Esophagus squamous epithelium (tissue), 5 donors: ENCODE measurements at places on chromosomes 16 and 17.

DNA sequence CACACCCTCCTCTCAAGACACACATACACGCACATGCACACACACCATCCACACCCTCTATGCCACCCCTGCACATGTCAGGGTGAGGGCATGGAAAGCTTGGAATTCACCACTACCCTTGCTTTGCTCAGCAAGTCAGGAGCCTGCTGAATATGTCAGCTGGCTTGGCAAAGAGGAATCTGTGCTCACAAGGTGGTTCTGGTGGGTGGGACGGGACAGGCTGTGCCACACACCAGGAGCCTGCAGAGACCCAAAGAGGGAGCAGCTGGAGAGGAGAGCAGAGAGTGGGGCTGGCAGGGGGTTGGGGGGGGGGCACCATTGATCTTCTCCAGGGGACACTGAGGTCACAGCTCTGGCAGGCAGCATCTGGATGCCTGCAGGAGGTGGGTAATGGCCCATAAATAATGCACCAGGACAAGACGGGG lies 48.7 kb upstream of the NDRG4 start:
- no peaks in the 10 kb centered on the region for H3K27me3 ChIP-seq
- no peak overlapping the region for H3K4me3 ChIP-seq
- no peak for DNase-seq
- peaks cover 14% of the 10 kb centered on the region for H3K4me1 ChIP-seq

GRCh38 chr16:83974475-83974874 lies 6.4 kb downstream of the NECAB2 start:
- peaks cover under 1% of the 10 kb centered on the region for H3K27me3 ChIP-seq
- H3K4me3 ChIP-seq: no peak overlapping the region
- H3K4me1 ChIP-seq: no peaks in the 10 kb centered on the region
- no peak overlapping the region for H3K27ac ChIP-seq
- DNase-seq: no peak
- H3K36me3 ChIP-seq: no peaks in the 10 kb centered on the region

DNA sequence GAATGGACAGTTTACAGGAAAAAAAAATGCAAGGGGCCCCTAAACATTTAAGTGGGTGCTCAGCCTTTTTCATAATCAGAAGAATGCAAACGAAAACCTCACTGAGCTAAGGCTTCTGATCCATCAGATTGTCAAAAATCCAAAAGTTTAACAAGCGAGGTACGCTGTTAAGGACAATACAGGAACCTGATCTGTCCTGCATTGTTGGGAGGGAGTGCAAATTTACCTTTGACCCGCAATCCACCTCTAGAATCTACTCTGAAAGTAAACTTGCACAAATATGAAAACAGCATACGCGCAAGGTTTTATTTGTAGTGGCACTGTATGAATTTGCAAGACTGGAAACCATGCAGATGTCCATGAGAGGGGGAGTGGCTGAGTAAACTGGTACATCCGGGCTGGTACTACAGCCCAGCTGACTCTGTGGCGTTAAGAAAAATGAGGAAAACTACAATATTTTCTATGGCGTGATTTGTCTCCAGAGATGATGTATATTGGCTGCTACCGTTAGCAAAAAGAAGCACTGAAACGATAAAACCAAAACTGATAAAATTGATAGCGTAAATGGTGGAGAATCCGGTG lies 28.8 kb upstream of the ST6GALNAC1 start:
- H3K4me1 ChIP-seq: peaks cover 6% of the 10 kb centered on the region
- peak overlapping the region; percentile 98 for H3K27ac ChIP-seq
- H3K36me3 ChIP-seq: no peaks in the 10 kb centered on the region
- peak overlapping the region; percentile 72 for H3K4me3 ChIP-seq
- no peak for DNase-seq

DNA sequence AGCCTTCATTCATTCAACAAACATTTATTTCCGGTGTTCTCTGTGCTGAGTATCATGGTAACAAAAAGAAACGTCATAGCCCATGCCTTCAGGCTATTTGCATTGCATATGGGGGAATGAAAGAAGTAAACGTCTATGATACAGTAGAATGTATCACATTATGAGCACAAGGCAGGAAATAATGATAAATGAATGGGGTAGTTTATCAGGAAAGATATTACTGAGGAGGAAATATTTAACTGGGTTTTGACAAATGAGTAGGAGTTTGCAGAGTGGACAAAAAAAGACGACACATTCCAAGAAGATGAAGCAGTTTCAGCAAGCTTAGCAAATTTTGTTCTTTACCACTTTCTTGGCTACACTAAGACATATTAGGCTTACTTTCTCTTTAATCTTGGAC lies 1.3 kb upstream of the KRTAP4-7 start:
- H3K36me3 ChIP-seq: no peaks in the 10 kb centered on the region
- H3K4me1 ChIP-seq: no peaks in the 10 kb centered on the region
- no peaks in the 10 kb centered on the region for H3K27me3 ChIP-seq
- H3K4me3 ChIP-seq: no peak overlapping the region
- no peak overlapping the region for H3K27ac ChIP-seq
- DNase-seq: no peak

GRCh38 chr16:9091867-9092281 lies 430 bp downstream of the HAPSTR1 start:
- DNase-seq: no peak
- peaks cover 17% of the 10 kb centered on the region for H3K4me1 ChIP-seq
- H3K27ac ChIP-seq: peak overlapping the region; percentile 98

DNA sequence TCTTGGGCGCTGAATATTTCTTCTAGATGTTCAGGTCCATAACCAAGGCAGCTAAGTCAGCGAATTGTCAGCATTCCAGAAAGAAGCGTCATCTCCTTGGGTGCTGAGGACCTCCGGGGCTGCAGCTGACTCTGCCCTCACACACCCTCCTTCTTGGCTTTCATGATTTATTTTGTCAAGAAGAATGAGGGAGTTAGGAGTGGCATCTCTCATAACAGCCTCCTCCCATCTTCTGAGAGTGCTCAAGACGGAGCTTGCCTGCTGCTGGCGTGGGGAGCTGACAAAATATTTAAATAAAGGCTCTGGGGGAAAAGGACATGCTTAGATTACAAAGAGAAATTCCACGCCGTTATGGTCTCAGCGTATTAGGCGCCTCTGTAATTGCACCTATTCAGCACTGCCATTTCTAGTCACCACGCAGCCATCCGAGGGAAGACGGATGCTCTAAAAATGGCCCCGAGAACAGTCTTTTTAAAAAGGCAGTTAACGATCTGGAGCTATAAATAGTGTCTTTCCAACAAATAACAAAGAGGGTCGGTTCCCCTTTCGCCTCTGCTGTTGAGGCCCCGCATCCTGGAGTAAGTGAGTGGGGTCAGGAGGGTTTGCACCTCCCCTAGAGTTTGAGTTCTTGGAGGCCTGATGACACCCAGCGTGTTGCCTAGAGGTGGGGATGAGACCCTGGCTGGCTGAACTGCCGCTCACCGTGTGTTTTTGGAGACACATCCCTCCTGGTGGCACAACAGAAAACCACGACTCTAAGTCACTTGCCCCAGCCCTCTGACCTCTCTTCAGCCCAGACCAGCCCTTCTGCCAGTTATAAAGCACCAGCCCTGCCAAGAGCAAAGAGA lies 187.0 kb downstream of the CCDC182 start:
- H3K4me1 ChIP-seq: no peaks in the 10 kb centered on the region
- no peak overlapping the region for H3K4me3 ChIP-seq
- H3K27me3 ChIP-seq: no peaks in the 10 kb centered on the region
- no peak for DNase-seq
- peak overlapping the region; percentile 11 for H3K27ac ChIP-seq
- H3K36me3 ChIP-seq: no peaks in the 10 kb centered on the region

DNA sequence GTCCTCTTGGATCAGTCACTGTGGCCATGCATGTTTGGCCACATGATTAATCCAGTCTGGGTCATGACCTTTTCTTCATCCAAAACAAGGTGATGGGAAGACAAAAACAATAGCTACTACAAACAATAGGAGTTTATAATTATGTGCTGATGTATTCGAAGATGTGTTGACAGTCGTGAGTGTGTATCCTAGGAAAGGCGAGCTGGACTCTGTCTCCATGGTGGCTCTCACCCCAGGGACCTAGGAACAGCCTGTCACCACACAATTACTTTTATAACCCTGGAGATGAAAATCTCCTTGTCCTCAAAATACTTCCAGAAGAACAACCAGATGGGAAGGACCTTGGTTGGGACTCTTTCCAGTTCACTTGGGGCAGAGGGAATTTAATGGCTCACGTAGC lies 9.8 kb upstream of the PLK1 start:
- peaks cover 100% of the 10 kb centered on the region for H3K36me3 ChIP-seq
- H3K27ac ChIP-seq: no peak overlapping the region
- H3K4me3 ChIP-seq: no peak overlapping the region
- H3K27me3 ChIP-seq: no peaks in the 10 kb centered on the region
- no peak for DNase-seq

- peak overlapping the region; percentile 96 for H3K27ac ChIP-seq
- peaks cover 9% of the 10 kb centered on the region for H3K4me1 ChIP-seq
- peak overlapping the region; percentile 94 for H3K4me3 ChIP-seq
- no peaks in the 10 kb centered on the region for H3K27me3 ChIP-seq
- no peaks in the 10 kb centered on the region for H3K36me3 ChIP-seq
Observed at GRCh38 chr16:11916524-11917285, 949 bp upstream of the GSPT1 start.

- no peak for DNase-seq
- no peak overlapping the region for H3K4me3 ChIP-seq
- no peaks in the 10 kb centered on the region for H3K27me3 ChIP-seq
Observed at GRCh38 chr17:73998653-73999645, 204.5 kb upstream of the RPL38 start.

DNA sequence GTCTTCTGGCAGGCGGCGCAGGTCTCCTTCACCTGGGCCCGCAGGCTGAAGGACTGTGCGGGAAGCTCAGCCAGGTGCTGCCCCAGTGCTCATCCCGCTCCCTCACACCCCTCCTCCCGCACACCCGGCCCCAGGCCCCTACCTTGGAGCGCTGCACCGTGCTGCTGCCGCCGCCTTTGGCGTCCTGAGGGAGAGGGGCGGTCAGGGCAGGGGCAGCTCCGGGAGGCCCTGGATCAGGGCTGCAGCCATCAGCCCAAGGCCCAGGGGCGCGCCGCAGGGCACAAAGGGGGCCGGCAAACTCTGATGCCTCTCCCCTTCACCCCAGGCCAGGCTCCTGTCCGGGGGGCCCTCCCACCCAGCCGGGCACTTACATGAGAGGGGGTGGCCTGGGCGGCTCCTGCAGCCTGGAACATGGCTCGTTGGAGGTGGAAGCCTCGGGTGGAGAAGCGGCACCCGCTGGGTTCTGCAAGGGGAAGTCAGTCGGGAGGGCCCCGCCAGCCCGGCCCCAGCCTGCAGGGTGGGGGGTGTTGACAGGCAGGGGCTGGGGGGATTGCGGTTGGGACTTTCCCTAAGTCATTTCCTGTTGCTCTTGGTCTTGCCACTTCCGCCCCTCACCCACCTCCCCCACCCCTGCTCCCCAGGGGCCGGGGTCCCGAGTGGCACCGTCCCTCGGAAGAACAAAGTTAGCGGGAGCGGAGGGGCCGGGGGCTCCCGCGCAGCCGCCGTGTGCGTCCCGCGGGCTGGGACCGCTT lies 863 bp downstream of the LIMD2 start:
- peak overlapping the region; percentile 78 for H3K27ac ChIP-seq
- H3K4me1 ChIP-seq: peaks cover 66% of the 10 kb centered on the region
- H3K27me3 ChIP-seq: no peaks in the 10 kb centered on the region
- peaks cover 6% of the 10 kb centered on the region for H3K36me3 ChIP-seq
- peak; percentile 68 for DNase-seq
